Stimulated activated CD4-positive, alpha-beta T cell treated with anti-CD3 and anti-CD28 coated beads, Interleukin-15, amount 100 ng/mL, for 1 hour (primary cell): ENCODE measurements at places on chromosomes 6 and 20.

GRCh38 chr6:89033461-89033860 is 47.1 kb upstream of the PNRC1 start:
- DNase-seq, result no peak

- DNase-seq, result no peak
Measured at GRCh38 chr6:99151634-99152346, 197.7 kb downstream of the FAXC start.

GRCh38 chr6:4264601-4265000 is 129.2 kb upstream of the ECI2 start:
- no peak for DNase-seq

- no peak for DNase-seq
Measured at GRCh38 chr6:21085643-21086042, 507.9 kb upstream of the SOX4 start.

DNA sequence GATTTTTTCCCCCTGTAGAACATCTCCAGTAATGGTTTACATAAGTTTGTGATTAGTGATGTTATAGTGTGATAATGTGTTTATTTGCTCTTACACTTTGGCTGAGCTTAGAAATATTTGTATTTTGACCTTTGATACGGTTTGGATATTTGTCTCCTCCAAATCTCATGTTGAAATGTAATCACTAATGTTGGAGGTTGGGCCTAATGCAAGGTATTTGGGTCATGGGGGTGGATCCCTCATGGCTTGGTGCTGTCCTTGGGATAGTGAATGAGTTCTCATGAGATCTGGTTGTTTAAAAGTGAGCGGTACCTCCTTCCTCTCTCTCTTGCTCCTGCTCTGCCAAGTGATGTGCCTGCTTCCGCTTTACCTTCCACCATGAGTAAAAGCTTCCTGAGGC is 147.2 kb downstream of the CCDC170 start:
- no peak for DNase-seq

DNA sequence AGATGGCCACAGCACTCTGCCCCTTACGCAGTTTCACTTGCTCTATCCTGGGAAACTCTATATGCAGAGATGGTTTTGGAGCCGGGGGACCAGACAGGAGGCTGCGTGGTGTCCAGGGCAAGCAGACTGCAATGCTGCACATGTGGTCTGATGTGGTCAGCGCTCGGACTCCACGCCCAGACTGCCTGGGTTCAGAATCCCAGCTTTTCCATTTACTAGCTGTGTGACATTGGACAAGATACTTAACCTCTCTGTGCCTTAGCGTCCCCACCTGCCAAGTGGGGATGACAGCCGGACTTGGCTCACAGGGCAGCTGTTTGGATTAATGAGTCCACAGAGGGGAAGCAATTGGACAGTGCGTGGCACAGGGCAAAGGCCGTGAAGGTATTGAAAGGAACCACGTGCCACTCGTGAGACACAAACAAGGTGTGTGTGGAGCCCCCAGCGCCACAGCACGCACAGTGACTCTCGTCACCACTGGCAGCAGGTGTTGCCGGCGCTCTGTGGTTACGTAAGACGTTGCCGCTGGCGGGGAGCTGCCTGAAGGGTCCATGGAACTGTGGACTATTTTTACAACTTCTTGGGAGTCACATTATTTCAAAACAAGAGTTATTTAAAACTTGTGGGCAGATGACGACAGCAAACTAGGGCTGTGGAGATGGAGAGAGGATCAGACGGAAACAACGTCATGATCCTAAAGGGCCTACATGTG is 201.4 kb downstream of the PREX1 start:
- no peak for DNase-seq

- no peak for DNase-seq
Measured at GRCh38 chr6:54473328-54473727, 165.1 kb downstream of the TINAG start.

DNA sequence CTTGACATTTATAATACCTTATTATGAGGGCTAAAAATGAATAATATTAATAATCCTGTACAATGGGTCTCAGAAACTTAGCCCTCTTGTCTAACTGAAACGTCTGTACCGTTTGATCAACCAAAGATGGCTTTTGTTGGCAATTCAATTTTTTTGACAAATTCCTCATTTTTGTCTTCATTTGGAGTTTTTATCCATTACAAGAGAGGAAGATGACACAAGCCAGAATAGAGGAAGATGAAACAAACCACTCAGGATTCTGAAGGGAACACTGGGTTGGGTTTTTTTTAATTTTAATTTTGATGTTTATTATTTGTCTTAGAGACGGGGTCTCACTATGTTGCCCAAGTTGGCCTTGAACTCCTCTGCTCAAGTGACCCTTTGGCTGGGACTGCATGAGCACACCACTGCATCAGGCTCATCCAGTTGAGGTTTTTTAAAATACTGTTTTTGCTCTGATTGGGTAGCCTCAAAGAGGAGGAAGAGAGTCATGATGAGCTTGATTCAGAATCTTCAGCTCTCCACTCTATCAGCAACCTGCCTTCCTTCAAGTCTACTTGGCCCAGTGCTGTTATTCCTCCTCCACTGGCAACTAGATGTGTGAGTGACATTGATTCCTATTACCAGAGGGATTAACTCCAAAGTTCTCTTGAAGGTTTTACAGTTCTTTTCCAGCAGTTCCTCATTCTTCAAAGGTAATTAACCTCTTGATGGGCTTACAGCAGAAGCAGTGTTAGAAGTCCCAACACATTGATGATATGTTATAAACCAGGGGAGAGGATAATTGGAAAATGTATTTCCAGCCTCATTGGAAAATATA is 71.3 kb downstream of the ATXN1 start:
- DNase-seq, result no peak

DNA sequence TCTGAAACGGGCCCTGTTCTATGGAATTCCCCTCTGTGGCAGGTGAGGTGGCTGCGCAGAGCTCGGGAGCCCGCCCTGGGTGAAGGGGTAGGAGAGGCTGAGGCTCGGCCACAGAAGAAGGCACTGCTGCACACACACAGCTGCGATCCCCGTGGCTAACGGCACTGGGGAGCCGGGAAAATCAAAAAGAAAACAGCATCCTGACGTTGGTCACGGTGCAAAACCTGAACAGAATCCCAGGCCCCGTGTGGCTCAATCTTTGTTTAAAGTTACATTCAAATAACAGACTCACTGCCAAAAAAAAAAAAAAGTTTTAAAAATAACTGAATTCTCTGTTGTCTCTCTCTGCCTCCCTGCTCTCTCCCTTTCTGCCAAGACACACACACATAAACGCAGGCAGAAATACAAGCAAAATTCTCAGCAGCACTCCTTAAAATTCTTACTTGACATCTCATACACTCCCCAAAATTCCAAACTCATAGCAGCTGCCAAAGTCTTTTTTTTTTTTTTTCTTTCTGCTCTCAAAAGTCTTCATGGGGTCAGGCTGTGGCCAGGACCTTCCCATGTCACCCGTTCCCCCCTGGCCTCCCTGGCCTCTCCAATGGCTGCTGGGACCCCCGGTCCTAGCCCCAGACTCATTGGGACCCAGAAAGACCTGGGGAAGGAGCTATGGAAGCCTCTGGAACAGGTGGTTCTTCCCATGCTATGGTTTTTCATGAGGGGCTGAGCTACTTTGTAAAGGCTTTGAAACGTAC is 248.8 kb downstream of the TTLL2 start:
- no peak for DNase-seq

GRCh38 chr6:150030611-150031010 is 5.3 kb upstream of the RAET1L start:
- no peak for DNase-seq

- DNase-seq, result no peak
Measured at GRCh38 chr20:10510216-10510615, 75.1 kb downstream of the SLX4IP start.

- no peak for DNase-seq
Measured at GRCh38 chr6:98274691-98275090, 559.7 kb upstream of the POU3F2 start.

DNA sequence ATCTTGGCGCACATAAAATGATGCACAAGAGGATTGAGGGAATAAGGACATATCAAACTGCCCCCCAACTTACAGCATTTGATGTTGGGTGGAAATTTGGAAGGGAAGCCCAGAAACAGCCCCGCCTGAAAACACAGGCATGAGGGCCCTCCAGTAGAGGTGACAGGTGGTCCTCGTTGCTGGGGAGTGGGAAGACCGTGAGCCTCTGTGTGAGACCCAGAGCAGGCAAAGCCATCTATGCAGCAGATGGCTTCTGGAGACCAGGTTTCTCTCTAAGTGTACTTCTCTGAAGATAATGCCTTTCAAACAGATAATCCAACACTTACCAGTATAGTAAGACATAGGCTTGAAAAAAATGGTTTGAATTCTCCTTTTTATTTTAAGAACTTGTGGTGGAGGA is 132.2 kb upstream of the INSM1 start:
- no peak for DNase-seq

GRCh38 chr20:22420116-22420598 is 164.2 kb downstream of the FOXA2 start:
- no peak for DNase-seq

DNA sequence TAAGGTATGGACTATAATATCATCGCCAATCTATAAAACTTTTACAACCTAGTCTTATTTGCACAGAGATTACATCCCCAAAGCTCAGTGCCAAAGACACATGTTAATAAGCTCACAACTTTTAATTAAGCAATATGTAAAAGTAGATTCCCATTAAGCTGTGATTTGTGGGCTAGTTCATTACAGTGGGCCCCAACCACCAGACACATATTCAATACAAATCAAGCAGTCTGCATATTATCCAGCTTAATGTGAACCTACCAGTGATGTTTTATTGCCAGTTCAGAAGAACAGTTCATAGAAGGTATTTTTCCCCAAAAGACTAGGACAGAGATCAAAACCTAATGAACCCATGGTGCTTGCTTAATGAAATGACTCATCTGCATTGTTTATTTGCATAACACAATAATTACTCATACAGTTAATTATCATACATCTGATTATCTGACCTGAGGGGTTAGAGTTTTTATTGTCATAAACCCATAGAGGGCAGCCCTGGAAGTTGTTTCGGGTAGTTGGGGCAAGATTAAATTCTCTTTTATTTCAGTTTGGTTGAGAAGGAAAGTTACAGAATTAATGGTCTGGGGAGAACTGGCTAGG is 831.0 kb downstream of the TFAP2A start:
- no peak for DNase-seq

DNA sequence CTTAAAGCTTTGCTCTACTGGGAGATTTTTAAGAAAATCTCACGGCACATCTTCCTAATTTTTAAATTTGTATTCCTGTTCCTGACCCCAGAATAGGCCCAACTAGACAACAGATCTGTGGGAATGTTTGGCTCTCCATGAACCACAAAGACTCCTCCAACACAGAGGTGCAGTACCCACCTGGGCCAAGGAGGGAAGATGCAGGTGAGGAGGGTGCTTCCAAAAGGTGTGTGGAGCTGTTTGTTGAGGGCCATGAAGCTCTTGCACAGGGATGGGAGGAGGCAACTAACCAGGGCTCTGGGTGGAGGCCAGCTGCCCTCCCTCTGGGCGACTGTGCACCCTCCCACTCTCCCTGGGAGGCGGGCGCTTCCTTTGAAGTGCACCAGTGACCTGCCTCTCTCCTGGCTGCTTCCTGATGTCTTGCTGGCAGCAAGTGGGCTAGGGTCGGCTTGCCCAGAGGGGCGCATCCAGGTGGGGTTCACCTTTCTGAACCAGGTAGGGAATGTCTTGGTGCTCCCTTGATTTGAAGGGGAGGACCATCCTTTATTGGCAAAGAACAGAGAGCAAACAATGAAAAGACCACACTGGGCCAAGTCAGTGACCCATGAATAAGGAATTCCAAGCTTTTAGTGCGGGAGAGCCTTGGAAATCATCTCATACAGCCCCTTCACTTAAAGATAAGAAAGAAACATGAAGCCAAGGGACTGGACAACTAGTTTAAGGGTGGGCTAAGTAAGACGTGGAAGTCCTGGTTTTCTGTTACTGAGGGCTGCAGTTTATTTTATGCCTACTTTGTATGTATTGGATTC is 76.0 kb downstream of the ANKRD6 start:
- no peak for DNase-seq

GRCh38 chr6:28880894-28881780 is 42.6 kb downstream of the TRIM27 start:
- DNase-seq, result peak; percentile 45

DNA sequence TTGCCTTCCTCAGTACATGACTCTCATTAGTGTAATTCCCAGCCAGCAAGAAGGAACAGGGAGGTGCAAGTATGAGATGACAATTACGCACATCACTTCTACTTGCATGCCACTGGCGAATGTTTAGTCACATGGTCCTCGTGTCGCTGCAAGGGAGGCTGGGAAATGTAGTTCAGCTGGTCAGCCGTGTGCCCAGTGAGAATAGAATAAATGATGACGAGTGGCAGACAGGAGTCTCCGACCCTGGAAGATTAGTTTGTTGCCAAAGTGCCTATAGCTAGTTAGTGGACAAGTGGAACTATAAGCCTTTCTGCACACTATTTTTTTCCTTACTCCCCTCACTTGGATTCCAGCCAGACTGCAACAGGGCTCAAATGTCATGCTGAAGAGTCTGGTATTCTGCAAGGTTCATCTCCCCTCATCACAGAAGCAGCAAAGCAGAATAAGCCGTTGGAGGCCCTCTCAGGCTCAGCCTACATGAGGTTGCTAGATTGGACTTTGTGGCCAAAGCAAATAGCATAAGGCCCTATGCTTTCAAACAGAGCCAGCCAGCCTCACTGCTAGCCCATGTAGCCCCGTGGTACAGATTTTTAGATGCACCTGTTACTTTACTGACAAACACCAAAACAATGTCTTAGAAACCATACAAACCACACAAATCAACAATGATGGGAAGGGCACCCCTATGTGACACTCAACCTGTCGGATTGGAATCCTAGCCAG is 9.7 kb downstream of the LINC00237 start:
- DNase-seq, result no peak

DNA sequence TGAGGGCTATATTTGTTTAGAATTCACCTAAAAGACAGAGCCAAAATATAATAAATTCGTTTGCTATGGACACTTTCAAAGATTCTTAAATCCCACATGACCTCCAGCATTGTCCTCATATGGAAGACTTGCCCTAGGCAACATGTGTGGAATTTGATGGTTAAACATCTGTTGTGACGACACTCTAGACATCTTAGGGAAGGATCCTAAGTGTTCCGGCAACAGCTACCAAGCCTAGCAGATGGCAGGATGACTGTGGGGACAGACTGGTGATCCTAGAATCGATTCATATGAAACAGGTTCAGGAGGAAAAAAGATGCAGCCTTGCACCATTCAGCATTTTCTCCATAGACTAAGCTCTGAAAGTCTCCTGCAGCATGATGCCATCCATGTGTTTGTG is 77.6 kb upstream of the BACH2 start:
- DNase-seq, result no peak

GRCh38 chr6:33144373-33144772 is 47.9 kb downstream of the COL11A2 start:
- no peak for DNase-seq
